ENCODE measurements at places on chromosomes 2 and 18. TPM values are rescaled to one million over a fixed set of nuclear protein-coding genes. Genes with fewer than 3 reads are reported as not detected.

UGT1A5 gene
- 21.3 TPM for total RNA-seq

MC5R gene
- total RNA-seq = not detected

MC2R gene
- total RNA-seq = 0.60 TPM

EIF2B4 gene
- total RNA-seq = 37.8 TPM

COLEC12 gene
- 10.2 TPM for total RNA-seq

GPR45 gene
- total RNA-seq = not detected

ALK gene
- 0.36 TPM for total RNA-seq

GNLY gene
- 1.9 TPM for total RNA-seq

KRTCAP3 gene
- total RNA-seq = 52.9 TPM

TUBA4B gene
- not detected for total RNA-seq

SCN3A gene
- total RNA-seq = 0.83 TPM

CFAP65 gene
- total RNA-seq = not detected

DNAJC5G gene
- not detected for total RNA-seq

ABCG5 gene
- total RNA-seq = not detected

MYO7B gene
- total RNA-seq = 0.78 TPM

ALPG gene
- not detected for total RNA-seq
